ENCODE measurements at places on chromosomes 16 and 17. TPM values are rescaled to one million over a fixed set of nuclear protein-coding genes. Genes with fewer than 3 reads are reported as not detected.

The KRT33A gene
- not detected for total RNA-seq

DNA sequence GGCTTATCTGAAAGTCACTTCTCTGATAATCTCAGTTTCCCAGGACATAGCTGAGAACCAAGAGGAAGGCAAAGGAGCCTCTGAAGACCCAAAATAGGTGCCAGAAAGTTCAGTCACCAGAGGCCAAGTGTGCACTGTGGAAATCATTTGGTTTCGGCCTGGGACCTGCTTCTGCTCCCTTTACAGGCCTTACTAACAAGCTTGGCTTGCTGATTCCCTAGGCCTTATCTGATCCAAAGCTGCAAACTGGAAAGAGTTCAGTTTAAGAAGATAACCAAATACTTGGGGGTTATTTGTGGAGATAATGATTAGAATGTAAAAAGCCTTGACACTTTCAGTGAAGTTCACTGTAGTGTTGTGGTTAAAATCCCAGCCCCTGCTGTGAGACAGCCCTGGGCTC lies 17.0 kb downstream of the ITGA3 start:
- DNase-seq, result no peak

The SPIRE2 gene
- 3.6 TPM for total RNA-seq

DNA sequence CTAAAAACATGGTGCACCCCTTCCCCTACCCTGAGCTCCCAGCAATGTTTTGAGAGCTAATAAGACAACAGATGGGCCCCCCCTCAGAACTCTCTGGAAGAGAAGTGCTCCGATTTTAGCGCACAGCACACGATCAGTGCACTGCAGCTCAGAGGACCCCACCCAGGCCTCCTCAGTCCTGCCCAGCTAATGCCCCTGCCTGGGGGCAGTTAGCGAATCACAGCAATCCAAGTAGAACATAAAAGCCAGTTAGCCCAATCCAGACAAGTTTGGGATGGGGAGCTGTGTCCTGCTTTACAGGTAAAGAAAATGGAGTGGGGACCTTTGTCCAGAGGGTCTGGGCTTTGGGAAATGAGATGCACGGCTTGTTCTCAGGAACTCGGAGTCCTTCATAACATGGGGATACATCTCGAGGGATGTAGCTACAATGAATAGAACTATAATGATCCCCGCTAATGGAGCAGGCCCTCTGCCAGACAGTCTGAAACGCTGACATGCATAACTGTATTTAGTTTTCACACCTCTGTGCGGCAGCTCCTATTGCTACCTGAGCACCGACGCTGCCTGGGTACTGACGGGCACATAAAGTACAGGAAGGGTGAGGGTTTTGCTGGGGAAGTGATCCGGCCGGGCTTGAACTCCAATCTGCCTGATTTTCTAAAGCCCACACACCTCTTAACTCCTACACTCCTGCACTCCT lies 29.7 kb upstream of the CDC42EP4 start:
- no peak for DNase-seq

GRCh38 chr17:75273977-75274708 lies 3.1 kb upstream of the MIF4GD start:
- DNase-seq, result no peak

- DNase-seq, result no peak
Measured at GRCh38 chr16:10196999-10197398, 14.8 kb upstream of the GRIN2A start.

The STH gene
- not detected for total RNA-seq

GRCh38 chr16:83206426-83206825 lies 579.7 kb downstream of the CDH13 start:
- no peak for DNase-seq

DNA sequence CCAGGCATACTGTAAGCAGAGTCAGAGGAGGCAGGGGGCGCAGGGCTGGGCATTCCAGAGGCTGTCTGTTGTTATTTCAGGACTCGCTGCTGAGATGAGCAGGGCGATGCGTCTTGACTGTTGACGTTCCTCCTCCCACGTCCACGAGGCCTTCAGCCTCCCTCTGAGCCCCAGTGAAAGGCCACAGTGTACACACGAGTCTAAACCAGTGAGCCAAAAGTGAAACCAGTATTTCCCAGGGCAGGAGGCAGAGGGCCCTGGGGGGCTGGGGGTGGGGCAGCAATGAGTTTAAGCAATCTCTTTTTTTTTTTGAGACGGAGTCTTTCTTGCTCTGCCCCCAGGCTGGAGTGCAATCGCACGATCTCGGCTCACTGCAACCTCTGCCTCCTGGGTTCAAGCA lies 21.5 kb downstream of the SMTNL2 start:
- DNase-seq, result no peak

GRCh38 chr17:77361986-77362620 lies 221.3 kb downstream of the SEC14L1 start:
- DNase-seq, result no peak

DNA sequence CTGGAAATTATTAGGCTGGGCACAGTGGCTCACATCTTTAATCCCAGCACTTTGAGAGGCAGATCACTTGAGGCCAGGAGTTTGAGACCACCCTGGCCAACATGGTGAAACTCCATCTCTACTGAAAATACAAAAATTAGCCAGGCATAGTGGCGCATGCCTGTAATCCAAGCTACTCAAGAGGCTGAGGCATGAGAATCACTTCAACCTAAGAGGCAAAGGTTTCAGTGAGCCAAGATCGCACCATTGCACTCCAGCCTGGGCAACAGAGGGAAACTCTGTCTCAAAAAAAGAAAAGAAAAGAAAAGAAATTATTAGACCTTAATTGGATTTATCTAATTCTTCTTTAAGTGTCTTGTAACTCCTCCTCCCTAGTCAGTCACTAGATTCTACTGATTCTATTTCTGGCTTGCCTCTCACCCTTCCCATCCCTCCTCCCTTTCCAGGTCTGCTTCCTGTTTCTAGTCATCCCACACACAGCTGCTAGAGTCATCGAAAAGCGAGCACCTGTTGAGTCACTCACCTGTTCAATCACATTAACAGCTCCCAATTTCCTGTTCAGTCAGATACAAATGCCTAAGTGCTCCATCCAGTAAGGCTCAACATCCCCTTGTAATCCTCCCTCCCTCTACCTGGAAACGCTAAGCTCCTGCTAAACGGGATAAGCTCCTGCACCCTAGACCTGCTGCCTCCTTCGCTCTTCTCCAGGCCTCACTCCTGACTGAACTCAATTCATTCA lies 34.6 kb downstream of the ERN1 start:
- DNase-seq, result no peak

DNA sequence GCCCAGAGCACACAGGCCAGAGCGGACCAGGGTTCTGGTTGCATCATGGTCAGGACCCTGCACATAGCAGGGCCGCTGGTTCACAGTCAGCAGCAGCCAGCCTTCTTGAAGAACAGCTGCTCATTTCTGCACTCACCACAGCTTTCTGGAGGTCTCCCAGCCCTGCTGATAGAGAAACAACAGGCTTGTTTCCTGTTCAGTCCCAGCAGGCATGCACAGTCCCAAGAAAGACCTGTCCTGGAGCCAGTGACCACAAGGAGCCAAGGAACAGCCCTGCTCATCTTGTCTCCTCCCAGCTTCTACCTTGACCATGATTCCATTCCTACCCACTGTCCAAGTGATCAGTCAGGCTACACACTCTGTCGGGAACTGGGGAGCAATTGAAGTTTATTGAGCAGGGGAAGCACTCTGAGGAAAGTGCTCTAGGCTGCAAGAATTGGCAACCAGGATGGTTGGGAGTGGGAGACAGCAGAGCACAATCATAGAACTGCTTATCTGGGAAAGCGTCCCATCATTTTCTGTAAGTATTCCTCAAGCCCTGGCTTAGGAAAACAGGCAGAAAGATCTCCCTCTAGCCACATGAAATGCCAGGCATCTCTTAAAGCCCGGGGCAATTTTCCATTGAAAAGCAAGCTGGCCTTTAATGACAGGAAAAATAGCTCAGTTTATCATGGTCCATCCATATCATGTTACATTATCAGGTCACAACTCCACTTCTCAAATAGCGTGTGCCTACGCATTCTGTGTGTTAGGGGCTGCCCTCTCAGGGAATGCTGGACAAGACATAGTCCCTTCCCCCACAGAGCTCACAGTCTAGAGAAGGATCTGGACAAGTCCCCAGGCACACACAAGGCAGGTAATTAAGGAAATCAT lies 155.4 kb upstream of the FOXF1 start:
- DNase-seq, result no peak

- DNase-seq, result no peak
Measured at GRCh38 chr17:38326996-38327792, 16.6 kb downstream of the GPR179 start.

DNA sequence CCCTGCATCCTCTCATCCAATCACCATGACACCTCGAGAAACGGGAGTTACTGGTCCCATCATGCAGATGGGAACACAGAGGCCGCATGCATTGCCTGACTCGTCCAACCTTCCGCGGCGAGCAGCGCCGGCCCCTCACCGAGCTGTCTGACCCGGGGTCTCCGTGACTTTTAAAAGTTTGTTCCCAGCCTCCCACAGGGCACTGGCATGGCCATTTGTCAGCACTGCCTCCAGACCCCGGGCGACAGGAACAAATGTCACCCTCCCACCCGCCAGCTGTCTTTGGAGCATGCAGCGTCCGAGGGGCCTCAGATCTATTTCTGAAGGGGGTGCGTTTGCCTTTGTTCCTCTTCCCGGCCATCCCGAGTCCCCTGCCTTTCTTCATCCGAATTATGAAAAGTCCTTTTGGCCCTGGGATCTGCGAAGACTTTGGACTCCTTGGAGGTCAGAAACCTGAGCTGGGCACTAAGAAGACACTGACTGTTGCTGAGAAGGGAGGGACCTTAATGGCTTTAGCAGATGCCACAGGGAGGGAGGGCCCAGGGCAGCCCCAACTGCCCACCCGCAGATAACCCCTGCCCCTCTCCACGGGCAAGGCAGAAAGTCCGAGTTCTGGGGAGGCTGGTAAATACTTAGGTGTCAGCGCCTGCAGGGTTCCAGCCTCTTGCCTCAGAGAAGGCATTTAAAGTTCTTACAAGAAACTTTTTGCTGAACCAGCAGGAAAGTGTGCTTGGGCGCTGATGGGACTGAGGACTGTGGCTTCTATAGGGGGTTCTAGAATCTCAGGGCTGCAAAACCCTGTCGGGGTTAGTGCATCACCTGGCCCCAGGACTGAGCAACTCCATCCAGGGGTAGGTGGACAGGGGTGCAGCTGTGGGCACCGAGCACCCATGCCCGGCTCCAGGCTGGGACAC lies 348.1 kb downstream of the FOXL1 start:
- DNase-seq, result no peak

DNA sequence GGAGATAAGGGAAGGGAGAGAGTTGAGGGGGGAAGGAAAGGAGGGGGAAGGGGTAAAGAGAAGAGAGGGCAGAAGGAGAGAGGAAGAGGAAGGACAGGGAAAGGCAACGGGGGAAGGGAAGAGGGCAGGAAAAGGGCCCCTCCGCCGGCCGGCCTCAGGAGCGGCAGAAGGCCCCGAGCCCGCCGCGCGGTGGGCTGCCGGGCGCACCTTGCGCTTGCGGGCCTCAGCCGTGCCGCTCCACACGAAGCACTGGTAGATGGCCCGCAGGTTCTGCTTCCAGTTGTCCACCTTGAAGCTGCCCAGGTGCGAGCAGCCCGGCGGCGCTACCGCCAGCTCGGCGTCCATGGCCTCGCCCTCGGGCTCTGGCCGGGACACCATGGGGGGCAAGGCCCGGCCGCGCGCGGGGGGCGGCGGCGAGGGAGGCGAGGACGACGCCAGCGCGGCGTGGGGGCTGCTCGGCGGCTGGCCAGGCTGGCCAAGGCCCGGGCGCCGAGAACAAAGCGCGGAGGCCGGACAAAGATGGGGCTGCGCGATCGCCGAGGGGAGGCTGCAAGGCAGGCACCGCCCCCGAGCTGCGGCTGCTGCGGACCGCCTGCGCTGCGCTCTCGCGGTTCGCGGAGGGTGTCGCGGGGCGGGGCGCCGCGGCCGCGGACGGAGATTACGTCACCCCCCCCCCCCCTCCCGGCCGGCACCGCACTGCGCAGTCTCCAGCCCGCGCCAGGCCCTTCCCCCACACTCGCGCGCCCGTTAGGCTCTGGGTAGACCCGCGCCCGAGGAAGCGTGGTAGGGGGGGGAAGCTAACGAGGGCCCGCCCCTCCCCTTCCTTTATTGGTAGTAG lies at the start of gene USP22:
Gene USP22, minus strand, starts transcription at position 554 of the 838 bp plus-strand sequence. Its CDS starts 176 bp downstream, at position 378.
- DNase-seq, result no peak

- DNase-seq, result no peak
Measured at GRCh38 chr16:64590513-64590912, 531.4 kb downstream of the CDH11 start.

- DNase-seq, result no peak
Measured at GRCh38 chr17:79053251-79053925, 21.2 kb upstream of the ENGASE start.

The YWHAE gene
- 489 TPM for total RNA-seq

Measured in omental fat pad (tissue), 4 donors.